ENCODE measurements at places on chromosomes 16 and 17.

DNA sequence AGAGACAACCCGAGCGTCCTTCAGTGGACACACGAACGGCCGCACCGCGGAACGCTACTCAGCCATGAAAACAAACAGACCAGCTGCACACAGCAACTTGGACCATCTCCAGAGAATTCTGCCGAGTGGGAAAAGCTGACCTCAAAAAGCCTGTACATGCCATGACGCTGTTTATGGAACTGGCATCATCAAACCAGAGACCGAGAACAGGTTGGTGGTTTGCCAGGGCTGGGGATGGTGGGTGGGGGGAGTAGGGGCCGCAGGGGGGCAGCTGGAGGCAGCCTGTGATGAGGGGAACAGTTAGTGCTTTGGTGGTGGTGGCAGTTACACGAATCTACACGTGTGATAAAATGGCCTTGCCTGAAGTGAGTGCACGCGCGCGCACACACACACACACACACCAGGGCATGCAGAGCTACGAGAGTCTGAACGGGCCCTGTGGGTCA is 169.8 kb downstream of the LAT start:
- DNase-seq = no peak

- DNase-seq = peak; percentile 46
Observed at GRCh38 chr17:9924735-9925191, 19.7 kb upstream of the RCVRN start.

GRCh38 chr16:85254921-85255320 is 142.6 kb upstream of the CIBAR2 start:
- no peak for DNase-seq

- no peak for DNase-seq
Observed at GRCh38 chr17:10931133-10931532, 93.2 kb upstream of the PIRT start.

DNA sequence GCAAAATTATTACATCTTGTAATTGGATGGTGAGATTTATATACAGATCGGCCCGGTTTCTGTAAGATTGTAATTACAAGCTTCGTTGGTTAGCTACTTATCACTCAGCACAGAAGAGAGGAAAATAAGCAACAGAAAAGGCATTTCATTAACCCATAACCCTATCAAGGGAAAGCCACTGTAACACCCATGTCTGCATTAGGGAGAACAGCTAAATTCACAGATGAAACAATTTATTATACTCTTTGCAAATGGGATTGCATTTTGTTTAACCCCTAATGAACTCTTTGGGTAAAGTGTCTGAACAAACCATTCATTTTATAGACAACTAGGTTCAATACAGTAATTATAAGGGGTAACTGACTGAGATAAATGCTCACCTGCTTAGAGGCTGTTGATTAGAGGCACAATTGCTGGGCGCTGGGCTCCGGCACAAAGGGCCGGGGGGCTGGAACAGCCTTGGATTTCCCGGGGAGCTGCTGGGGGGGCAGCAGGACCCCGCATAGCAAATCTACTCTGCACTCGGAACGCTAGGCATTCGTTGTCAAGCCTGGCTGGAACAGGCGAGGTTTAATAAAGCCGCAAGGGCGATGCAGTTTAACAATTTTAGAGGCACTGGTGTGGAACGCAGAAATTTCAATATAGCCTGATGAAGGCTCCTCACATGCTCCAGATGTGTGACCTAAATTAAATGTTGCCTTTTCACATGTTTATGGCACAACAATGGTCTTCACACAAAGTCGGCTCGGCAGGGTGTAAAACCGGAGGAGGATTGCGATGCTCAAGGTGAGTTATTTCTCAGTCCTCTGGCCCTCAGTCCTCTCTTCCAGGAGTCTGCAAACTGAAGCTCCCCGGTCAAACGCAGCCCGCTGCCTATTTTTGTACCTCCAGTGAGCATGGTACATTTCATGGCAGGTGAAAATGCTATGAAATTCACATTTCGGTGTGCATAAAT is 134.0 kb upstream of the IRX6 start:
- no peak for DNase-seq
